Uterus (tissue), 4 donors: ENCODE measurements at places on chromosomes 11 and 22. TPM values are rescaled to one million over a fixed set of nuclear protein-coding genes. Genes with fewer than 3 reads are reported as not detected.

DNA sequence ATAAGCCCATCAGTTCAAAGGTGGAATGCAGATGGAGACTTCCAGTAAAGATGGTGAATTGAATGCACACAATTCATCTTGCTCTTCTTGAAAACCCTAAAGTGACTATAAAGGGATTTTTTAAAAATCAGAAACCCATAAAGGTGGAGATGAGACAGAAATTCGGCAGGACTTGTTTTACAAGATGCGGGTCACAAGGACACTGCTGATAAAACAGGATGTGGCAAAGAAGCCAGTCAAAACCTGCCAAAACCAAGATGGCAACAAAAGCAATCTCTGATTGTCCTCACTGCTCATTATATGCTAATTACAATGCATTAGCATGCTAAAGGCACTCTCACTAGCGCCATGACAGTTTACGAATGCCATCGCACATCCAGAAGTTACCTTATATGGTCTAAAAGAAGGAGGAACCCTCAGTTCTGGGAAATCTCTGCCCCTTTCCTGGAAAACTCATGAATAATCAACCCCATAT lies 137.1 kb downstream of the NECTIN1 start:
- H3K36me3 ChIP-seq: no peaks in the 10 kb centered on the region
- no peaks in the 10 kb centered on the region for H3K27me3 ChIP-seq
- no peaks in the 10 kb centered on the region for H3K4me1 ChIP-seq
- DNase-seq: no peak
- no peak overlapping the region for H3K4me3 ChIP-seq

Gene SPDYC
- total RNA-seq: not detected

- DNase-seq: no peak
- peak overlapping the region; percentile 71 for H3K27ac ChIP-seq
- H3K4me1 ChIP-seq: no peaks in the 10 kb centered on the region
- H3K4me3 ChIP-seq: peak overlapping the region; percentile 68
- no peaks in the 10 kb centered on the region for H3K27me3 ChIP-seq
Measured at GRCh38 chr22:27801202-27801615, 347 bp downstream of the MN1 start.

Gene TUB
- 53.9 TPM for total RNA-seq

DNA sequence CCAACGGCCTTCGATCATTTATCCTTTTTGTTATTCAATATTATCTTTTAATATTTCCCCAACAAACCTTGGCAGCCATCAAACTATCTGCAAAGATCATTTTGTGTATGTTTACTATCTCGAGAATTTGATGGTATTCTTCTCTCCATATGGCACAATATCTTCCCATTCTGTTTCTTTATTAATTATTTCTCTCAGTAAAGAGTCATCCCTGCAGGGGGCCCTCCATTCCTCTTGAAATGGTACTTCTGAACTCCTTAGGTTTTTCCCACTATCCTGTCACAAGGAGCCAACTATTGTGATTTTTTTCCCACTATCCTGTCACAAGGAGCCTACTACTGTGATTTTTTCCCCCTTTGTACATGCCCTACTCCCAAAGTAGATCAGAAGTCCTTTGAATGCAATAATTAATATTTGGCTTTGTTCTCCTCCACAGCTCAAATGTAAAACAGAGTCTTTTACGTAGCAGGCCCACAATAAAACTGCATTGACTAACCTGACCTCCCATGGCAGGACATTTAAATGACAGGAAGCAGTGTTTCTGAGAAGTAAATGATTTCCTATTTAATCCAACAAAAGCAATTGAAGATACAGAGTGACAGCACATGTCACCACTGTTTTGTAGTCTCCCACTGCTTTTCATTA lies 43.3 kb downstream of the PDGFD start:
- H3K4me1 ChIP-seq: no peaks in the 10 kb centered on the region
- no peak overlapping the region for H3K4me3 ChIP-seq
- DNase-seq: no peak
- no peaks in the 10 kb centered on the region for H3K27me3 ChIP-seq
- H3K36me3 ChIP-seq: no peaks in the 10 kb centered on the region
